NCI-H1092 (cell line): ENCODE measurements at places on chromosomes 4 and X.

- no peak for DNase-seq
These were observed 98.5 kb upstream of the ETNPPL start for GRCh38 chr4:108861334-108861733.

GRCh38 chr4:128349921-128350320 lies 62.3 kb upstream of the PGRMC2 start:
- DNase-seq, result no peak

DNA sequence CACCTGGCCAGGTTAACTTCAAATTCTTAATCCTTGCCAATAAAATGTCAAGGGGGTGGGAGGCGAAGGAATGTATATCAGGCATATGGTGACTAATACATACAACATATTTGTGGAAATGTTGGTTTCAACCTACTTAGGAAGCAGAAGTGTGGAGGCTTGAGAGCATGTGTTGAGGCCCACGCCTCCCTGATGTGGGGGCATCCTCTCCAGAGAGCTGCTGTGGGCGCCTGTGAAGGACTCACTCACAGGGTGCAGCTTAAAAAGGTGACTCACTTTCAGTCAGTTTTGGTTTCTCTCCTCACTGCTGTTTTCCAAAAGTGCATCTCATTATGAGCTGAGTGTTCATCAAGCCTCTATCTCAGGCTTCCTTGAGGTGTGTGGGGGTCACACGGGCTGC lies 27.5 kb downstream of the LNX1 start:
- no peak for DNase-seq

DNA sequence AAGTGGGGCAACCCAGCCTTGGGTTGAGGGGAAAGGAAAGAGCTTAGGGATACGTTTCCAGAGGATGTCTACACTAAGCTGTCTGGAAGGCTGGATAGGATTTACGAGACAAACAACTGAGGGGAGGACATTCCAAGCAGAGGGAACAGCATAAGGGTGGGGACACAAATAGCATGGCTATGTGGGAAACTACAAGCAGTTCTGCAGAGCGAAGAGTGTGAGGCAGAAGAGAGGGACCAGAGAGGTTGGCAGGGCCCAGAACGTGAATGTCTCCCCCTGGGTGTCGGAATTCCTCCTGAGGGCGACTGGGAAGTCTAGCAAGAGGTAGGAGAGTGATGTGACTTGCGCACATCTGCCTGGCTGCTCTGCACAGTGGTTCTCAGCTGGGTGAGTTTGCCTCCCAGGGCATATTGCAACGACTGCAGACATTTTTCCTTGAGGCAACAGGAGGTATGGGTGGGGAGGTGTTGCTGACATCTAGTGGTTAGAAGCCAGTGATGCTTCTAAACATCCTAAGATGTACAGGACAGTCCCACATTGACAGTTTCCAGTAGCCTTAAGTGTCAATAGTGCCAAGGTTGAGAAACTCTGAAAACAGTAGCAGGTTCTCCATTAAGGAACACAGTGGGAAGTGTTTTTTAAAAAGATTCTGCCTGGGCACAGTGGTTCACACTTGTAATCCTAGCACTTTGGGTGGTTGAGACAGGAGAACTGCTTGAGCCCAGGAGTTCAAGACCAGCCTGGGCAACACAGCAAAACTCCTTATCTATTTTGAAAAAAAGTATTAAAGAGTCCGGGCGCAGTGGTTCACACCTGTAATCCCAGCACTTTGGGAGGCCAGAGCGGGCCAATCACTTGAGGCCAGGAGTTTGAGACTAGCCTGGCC lies 9.2 kb downstream of the NDUFA1 start:
- peak; percentile 19 for DNase-seq

GRCh38 chr4:166091912-166092510 lies 219.0 kb downstream of the TLL1 start:
- DNase-seq, result peak; percentile 39

DNA sequence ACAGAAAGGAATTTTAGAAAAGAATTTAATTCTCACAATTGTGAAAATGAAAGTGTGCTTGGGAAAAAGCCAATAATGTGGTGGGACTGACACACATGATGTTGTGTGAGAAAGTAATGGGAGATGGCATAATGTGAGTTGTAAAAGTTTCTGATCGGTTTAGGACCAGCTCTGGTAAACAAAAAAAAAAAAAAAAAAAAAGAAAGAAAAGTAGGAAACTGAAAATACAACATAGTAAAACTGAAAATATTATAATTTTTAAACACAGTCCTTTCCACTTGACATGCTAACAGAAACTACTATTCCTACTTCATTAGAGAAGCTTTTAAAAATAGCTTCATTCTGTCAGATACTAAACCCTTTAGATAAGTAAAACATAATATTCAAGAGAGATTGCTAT lies 28.2 kb downstream of the RAP1GDS1 start:
- DNase-seq, result no peak

DNA sequence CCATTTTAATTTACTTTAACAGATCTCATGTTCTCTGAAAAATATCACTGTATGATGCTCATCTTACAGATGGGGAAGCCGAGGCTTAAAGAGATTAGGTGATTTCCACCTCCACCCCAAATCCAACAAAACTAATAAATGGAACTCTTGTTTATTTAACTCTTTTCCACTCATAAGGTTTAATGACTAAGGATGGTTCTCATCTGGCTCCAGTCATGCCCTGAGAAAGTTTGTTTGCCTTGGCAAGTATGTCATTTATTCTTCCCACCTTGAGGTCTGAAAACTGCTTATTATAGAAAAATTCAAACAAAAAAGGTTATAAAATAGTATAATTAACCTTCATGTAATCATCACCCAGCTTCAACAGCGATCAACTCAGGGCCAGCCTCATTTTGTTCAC lies 56.3 kb downstream of the PPEF2 start:
- no peak for DNase-seq

GRCh38 chr4:26613237-26613636 lies 29.4 kb downstream of the TBC1D19 start:
- DNase-seq, result no peak

DNA sequence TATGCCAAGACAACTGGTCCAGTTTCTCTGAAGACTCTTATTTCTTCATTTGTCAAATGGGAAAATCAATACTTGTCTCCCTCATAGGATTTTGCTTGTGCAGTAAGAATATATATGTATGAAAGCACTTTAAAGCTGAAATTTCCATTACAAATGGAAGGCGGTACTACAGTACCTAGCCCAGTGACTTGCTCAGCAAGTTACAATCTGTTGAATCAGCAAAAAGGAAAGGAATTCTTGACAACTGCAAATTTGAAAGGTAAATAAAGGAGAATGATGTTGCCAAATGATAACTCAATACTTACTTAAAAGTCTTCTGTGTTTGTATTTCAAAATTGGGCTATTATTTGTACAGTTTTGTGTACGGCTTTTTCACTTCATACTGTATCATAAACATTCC lies 71.1 kb downstream of the PKD2 start:
- no peak for DNase-seq

- no peak for DNase-seq
These were observed 48.4 kb upstream of the CLNK start for GRCh38 chr4:10732914-10733415.

DNA sequence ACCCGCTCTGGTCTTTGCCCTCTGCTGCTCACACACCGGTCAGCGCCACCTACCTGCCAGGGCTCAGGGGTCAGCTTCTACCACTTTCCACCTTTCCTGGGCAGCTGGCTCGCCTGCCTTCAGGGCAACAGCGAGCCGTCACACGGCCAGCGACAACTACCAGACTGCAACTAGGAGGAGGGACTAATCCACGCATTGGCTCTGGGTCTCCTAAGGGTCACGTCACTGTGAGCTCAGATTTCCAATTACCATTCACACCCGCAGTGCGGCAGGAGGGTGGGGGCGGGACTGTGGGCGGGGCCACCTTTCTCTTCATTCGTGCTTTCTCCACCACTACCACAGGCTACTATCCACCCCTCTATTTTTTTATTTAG lies at the start of gene BEX5:
Gene BEX5 (minus strand): TSS at position 172 of the 374 bp plus-strand sequence. CDS start 1,712 bp downstream, outside the sequence.
- peak; percentile 80 for DNase-seq

GRCh38 chrX:100645106-100645505 lies 1.1 kb downstream of the SRPX2 start:
- no peak for DNase-seq

- DNase-seq, result no peak
These were observed 38.8 kb downstream of the MSN start for GRCh38 chrX:65706041-65706828.

- DNase-seq, result no peak
These were observed 67.2 kb upstream of the IBSP start for GRCh38 chr4:87732033-87732765.

GRCh38 chr4:140903522-140904475 lies 147.6 kb upstream of the TBC1D9 start:
- DNase-seq, result no peak

DNA sequence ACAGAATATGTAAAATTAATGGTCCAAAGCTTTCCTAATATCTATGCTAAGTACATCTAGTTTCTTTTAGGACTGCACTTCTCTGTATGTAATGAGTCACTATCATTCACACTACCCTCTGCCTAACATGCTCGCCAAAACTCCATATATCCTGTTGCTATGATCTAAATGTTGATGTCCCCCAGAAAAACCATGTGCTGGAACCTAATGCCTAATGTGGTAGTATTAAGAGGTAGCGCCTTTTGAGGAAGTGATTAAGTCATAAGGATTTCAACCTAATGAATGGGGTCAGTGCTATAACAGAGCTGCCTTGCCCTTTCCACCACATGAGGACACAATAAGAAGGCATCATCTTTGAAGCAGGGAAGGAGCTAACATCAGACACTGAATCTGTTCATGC lies 34.9 kb upstream of the NFKB1 start:
- DNase-seq, result no peak

- no peak for DNase-seq
These were observed 2.7 kb upstream of the MXD4 start for GRCh38 chr4:2264481-2265041.

DNA sequence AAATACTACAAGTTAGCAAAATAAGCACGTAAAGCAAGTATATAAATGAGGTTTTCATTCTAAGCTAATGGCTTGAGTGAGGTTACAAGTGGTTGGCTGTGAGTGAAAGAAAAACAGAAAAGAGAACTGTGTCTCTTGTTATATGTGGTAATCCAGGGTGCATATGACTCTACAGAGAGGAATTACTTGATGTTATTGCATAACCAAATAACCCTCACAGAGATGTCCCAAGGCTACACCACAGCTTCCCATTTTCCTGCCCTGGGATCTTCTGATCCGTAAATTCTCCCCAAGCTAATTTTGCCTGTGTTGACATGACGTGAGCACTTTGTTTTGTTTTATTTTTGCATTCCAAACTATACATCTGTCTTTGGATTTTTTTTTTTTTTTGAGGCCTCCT lies 470.0 kb upstream of the INTU start:
- no peak for DNase-seq

DNA sequence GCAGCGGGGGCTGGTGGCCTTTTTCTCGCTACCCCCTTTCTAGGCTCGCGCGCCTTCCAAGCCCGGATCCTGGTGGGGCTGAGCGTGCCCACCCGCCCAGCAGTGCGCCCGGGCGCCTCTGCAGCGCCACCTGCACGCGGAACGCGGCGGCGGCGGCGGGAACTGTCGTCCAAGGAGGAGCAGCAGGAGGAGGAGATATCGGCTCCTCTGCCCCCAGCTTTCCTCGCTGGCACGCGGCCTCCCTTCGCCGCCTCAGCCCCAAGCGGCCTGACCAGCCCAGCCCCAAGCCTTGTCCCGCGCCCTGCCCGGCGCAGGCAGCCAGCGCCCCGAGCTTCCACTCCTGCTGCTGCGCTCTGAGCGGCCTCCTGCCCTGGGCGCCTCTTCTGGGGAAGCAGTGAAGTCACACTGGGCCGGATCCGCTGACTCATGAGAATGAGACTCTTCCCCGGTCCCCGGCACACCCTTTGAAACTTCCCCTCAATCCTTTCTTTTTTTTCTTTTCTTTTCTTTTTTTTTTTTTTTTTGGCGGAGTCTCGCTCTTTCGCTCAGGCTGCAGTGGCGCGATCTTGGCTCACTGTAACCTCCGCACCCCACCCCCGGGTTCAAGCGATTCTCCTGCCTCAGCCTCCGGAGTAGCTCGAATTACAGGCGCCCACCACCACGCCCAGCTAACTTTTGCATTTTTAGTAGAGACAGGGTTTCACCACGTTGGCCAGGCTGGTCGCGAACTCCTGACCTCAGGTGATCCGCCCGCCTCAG lies 10.6 kb upstream of the ELF4 start:
- no peak for DNase-seq
